Fibroblast of skin of scalp (primary cell): ENCODE measurements at places on chromosomes 1 and 21.

DNA sequence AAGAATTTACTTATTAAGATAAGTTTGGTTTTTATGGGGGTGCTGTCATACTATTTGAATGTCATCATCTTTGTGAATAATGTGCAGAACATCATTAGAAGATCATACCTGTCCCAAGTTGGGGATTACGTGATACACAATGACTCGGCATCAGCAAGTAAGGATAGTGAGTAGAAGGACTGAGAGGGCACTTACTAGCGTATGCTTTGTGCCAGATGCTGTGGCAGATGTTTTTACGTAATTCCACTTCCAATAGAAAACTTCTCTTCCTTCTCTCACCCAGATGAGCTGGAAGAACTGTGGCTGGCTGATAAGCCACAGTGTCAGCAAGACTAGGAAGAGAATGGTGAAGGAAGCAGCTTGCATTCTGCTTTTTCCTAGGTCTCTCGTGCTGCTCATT, 28.1 kb upstream of the TGFB2 start:
- no peak for DNase-seq

DNA sequence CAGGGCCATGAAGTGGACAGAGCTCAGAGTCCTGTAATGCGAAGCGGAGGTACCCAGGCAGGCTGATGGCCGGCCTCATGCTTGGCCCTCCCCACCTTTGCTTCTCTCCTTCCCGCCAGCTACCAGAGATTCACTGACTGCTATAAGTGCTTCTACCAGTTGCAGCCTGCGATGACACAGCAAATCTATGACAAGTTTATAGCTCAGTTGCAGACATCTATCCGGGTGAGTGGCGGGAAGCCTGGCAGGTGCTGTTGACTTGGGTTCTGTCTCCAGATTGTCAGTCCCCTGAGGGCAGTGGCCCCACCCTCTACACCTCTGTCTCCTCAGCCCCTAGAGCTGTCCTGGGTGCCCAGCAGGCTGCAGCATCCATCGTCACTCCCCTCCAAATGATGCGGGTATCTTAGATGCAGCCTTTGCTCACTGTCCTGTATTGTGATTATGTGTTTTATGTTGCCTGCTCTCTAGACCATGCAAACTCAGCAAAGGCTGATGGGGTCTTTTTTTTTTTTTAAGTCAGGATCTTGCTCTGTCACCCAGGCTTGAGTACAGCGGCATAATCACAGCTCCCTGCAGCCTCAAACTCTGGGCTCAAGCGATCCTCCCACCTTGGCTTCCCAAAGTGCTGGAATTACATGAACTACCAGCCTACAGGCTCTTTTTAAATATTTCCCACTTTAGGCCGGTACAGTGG, 9.6 kb upstream of the BGLAP start:
- DNase-seq: no peak

- DNase-seq: no peak
These were observed 11.9 kb downstream of the TRIM11 start for GRCh38 chr1:228394571-228395394.

DNA sequence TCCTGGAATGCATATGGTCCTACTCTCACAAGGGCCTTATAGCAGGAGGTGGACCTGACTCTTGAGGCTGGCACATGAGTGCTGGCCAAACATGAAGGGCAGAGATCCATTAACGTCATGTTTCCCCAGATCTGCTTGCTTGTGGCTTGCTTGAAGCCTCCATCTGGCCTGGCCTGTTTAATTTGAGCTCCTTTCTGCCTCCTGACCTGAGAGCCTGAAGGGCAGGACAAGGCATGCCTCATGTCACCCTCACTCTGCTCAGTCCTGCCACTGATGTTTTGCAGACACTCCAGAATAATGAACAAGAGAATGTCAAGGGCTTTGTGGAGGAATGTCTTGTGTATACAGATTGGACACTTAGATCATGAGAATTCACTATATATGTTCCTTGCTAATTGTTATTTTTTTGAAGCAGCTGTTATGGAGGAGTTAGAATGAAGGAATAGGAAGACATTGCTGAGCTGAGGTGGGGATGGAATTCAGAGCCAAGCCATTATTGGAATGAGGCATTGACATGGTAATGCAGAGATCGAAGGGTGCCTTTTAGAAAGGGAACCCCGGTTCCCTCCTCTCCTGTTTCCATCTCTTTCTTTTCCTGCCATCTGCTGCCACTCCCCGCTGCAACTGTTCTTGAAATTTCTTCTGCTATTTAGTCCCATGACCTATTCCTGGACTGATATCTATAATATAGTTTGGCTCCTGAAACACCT, 457.0 kb upstream of the PROX1 start:
- no peak for DNase-seq

DNA sequence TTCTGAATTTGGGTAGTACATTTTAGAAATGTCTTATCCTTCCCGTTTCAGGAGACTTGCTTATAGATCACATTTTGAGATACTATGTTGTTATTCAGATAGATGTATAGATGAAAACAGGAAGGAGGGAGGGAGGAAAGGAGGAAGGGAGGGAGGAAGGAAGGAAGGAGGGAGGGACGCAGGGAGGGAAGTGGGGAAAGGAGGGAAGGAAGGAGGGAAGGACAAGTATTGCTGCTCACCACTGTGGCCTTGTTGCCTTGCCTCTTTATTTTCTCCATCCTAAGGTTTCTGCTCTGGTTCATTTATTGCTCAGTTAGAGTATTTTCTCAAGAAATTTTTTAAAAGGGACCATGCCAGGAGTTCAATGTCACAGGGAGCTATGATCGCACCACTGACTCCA, 134.3 kb downstream of the LTN1 start:
- no peak for DNase-seq

GRCh38 chr21:41511858-41512257, 3.9 kb upstream of the TMPRSS2 start:
- no peak for DNase-seq

- no peak for DNase-seq
These were observed 88.2 kb downstream of the DMRTA2 start for GRCh38 chr1:50335036-50335435.

GRCh38 chr1:111895017-111895416, 94.5 kb downstream of the KCND3 start:
- DNase-seq: no peak

GRCh38 chr1:163870666-163871065, 548.9 kb downstream of the NUF2 start:
- DNase-seq: peak; percentile 81

- peak; percentile 90 for DNase-seq
These were observed 272.4 kb downstream of the TPR start for GRCh38 chr1:186102547-186103148.

DNA sequence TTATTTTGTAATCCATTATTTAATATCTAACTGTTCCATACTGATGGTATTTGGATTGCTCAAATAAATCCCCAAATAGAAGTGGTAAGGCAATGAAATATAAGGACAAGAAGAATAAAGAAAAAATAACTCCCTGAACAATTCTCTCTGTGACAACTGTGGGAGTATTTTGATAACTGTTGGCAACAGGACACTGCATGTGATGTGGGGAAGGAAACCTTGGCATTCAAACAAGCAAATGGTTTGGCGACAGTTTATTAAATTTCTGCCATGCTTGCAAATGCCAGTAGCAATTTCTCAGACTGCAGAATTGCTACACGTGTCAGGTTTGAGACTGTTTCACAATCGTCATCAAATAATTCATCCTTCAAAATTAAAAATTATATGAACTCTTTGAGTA, 8.6 kb upstream of the MRPL39 start:
- DNase-seq: no peak

GRCh38 chr1:33387625-33388024, 43.3 kb downstream of the PHC2 start:
- peak; percentile 82 for DNase-seq

DNA sequence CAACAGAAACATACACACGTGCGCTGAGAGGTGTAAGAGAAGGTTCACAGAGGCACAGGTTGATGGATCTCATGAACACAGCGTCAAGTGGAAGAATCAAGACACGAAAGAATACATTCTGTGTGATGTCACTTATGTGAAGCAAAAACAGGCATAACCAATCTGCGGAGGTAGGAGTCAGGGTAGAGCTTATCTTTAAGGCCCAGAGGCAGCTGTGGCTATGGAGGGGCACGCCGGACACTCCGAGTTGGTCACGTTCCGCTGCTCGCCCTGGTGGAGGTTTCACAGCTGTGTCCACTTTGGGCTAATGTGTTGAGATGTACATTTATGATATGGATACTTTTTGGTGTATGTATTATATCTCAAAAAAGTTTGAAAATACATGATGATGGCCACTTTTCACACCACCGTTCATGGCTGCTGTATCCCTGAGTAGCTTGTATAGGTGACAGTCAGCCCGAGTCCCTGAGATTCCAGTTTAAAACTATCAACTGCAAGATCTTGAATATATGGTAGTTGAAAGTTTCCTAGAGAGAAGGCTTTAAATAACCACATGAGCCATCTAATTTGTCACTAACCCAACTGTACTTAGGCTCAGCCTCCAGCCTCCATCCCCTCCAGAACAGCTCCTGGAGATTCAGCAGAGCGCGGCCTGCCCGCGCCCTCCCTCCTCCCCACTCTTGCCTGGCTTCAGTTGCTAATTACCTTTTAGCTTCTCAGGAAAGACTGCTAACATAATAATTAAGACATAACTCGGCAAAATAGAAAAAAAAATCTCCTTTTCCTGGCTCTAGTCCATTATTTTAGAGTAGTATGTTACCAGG, 6.7 kb upstream of the ADARB1 start:
- DNase-seq: no peak

- no peak for DNase-seq
These were observed 56.8 kb upstream of the ABCG1 start for GRCh38 chr21:42161956-42162681.

GRCh38 chr1:100299521-100300222, 33.7 kb downstream of the RTCA start:
- no peak for DNase-seq

GRCh38 chr1:230658691-230659090, 16.4 kb downstream of the COG2 start:
- DNase-seq: no peak

DNA sequence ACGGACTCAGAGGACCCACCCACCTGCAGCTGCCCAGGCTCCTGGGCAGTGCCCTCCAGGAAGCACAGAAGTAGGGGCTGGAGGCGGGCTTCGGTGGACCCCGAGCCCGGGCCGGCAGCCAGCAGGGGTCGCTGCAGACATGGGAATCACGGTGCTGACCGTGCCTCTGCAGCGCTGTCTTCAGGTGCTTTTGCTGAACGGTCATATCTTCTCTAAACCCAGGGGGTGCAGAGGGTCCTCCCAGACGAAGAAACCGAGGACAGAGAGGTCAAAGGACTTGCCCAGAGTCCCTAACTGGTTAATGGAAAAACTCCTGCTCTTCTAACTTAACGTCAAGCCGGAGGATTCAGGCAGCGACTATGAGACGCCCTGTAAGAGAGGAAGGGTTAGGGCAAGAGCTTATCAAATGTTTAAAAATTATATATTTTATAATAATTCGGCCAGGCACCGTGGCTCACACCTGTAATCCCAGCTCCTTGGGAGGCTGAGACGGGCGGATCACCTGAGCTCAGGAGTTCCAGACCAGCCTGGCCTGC, 21.5 kb upstream of the LEFTY2 start:
- DNase-seq: no peak

DNA sequence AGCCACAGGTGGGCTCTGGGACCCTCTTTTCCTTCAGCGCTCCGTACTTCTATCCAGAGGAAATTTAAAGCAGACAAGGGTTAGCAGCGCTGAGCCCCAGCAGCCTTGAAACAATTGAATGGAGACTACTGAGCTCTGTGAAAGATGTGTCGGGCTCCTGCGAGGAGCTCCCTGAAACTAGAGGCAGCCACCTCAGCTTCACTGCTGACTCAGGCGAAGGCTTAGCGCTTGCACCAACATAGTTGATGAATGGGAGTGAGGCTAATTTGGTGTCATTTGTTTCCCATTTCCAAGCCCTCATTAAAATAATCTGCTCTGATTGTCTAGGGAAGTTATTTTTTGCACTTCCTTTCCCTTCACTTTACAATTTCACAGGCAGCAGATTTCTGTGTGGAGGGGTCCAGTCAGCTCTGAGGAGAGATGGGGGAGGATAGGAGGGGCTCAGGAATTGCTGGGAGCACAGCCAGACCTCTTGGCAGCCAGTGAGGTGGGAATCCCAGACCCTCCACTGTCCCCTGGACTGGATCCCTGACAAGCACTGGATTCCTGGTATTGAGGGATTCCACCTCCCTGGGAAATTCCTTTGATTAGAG, 398.9 kb upstream of the PLXNA2 start:
- DNase-seq: no peak

DNA sequence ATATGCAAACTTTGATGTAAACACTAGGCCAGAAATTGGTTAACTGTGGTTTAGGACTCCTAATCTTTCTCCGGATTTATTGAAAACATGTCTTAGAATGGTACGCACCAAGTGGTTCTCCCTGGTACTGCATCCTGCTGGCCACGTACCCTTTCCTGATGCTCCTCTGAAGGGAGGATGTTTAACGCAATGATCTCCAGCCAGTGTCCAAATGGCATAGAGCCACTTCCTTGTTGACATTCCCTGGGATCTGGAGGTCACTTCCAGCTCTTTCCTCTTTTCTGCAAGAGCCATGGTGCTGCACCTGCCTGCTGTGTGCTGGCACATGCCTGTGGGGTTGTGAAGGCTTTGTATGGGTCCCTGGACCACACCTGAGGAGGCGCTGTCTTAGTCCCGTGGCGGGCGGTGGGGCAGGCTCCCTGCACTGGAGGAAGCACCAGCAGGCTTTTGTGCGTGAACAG, 53.9 kb downstream of the GALNT2 start:
- no peak for DNase-seq

DNA sequence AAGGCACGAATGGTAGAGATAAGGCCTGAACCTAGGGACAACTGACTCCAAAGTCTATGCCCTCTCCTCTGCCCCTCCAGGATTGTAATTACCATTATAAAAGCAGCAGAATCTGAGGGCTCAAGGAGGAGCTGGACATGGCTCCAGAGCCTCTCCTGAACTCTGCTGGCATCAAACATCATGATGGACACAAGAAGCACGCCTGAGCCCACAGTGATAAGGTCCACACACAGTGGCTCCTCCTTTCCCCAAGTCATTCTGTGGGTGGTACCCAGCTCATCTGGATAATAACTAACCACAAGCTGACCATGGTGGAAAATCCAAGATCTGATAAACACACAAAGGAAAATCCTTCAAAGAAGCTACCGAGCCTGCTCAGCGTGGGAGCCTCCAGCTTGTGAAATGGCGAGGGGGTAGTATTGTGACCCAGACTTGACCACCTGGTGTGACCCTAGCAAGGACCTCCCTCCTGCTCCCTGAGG, 85.2 kb downstream of the HIVEP3 start:
- no peak for DNase-seq

DNA sequence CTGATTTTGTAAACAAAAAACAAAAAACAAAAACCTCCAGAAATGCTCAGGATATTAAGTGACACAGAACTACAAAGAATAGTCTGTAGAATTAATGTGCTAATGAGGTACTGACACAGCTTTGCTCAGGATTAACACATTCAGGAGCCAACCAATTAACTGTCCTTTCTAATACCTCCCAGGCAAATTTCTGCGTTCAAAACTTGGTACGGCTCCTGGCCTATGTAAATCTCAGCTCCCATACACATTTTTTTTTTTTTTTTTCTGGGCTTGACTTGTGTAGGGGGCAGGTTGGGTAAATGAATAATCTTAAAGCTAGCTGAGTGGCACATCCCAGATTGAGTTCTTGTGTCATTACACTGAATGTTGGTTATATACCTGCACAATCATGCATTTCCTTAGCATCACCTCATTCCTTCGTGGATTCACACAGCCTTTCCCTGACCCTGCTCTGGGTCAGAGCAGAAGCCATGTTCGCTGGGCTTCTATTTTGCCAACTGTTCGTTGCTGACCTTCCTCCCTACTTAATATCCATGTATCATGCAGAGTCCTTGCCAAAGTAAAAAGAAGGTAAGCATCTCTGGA, 12.6 kb upstream of the IER5 start:
- DNase-seq: no peak

GRCh38 chr21:32790626-32791025, 19.1 kb upstream of the PAXBP1 start:
- DNase-seq: no peak
